ENCODE measurements at places on chromosomes 5 and 9.

GRCh38 chr5:159049844-159050315 lies 49.8 kb downstream of the EBF1 start:
- no peak for DNase-seq

DNA sequence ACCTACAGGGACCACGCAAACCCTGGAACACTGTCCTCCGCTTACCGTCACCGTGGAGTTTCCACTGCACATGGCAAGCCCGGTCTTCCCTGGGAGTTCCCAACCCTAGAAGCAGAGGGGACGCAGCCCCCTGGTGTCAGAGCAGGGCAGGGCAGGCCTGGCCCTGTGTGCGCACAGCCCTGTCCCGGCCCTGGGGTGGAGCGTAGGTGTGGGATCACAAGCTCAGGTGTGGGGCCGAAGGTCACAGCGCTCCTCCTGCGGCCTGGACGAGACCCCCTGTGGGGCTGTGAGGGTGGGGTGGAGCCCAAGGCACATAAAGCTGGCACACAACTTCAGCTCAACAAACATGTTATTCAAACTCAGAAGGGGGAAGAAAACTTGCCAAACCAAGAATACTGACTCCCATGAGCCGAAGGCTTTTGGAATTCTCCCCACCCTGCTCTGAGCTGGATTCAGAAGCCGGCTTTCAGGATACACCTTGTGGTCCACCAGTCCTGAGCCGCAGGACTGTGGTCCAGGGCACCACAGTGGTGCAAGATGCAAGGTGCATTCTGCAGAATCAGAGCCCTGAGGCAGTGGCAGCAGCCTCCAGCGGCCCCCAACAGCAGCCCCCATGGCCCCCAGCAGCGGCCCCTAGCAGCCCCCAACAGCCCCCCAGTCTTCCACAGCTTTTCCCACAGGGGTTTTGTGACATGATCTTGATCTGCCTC lies 11.8 kb upstream of the EXOC3 start:
- DNase-seq = peak; percentile 24

DNA sequence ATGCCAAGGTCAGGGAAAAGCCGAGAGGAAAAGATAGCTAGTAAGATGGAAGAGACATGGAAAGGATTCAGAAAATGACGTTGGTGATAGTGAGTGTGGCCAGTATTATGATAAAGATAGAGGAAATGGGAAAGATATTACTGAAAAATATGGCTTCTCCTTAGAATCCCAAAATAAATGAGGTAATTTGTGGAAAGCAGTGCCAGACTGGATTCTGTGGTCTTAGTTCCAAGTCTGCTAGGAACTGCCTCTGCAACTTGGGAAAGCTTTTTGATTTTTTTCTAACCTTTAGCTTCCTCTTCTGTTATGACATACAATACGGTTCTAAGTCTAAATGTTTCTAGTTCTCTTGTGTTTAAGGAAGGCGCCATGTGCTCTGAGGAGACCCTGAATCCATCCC lies 54.2 kb downstream of the GRIA1 start:
- DNase-seq = no peak

DNA sequence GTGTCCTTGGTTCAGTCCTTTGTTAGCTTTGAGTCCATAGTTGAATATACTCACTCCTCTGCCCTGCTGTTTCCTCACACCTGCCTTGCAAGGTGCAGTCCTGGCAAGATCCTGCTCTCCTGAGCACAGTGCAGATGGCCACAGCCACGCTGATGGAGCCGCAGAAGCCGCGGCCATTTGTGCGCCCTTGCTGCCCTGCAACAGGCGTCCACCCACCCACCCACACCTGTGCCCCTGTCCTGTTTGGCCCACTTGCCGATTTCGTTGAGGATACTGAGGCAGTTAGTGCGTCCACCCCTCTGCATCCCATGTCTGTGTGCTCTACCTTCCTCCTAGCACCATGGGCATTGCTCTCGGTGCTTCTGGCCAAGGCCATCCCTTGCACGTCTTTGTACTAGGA lies 51.1 kb upstream of the LRRTM2 start:
- DNase-seq = no peak

GRCh38 chr9:105836936-105837660 lies 142.8 kb downstream of the TMEM38B start:
- DNase-seq = no peak

DNA sequence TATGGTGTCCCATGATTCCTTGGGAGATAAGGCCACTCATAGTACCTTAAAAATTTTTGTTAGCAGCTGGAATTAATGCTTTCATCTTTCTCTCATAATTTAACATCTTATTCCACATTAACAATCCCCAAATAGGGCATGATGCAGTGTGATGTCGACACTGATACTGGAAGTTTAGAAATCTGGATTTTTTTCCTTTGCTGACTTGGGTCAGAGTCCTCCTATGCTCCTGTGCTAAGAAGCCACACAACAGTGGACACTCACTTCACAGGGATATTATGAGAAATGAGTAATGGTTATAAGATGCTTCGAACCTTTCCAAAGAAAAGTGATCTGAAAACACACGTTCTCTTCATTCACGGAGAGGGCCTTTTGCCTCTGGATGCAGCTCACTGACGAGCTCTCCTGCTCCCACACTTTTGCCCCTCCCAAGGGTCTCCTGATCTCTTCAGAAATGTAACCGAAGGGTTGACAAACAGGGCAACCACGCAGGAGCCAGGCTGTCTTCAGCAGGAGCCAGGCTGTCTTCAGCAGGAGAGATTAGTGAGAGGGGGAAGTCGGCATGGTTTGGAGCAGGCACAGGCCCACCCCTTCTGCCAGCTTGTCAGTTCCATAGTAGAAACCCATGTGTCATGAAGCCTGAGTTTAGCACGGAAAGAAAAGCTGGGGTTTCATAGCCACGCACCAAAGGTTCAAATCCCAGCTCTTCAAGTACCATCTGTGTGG lies 247.8 kb downstream of the AOPEP start:
- DNase-seq = no peak

DNA sequence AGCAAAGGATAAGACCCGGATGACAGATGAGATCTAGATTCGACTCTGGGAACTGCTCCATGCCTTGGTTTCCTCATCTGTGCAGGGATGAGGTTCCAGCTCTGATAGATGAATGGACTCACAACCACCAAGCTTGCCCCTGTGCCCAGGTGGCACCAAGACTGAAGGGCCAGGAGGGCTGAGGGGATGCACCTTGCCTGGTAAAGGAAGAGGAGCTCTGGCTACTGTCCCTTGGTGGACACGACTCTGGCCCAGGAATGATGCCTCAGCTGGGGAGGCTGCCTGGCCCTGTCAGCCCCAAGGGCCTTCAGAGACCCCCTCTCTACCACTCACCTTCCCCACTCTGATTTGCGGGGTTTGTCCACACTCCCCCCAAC lies 24.9 kb upstream of the ANXA6 start:
- DNase-seq = no peak

- no peak for DNase-seq
These were observed 157.6 kb downstream of the CD180 start for GRCh38 chr5:67038817-67039603.

GRCh38 chr5:178123966-178124925 lies 6.6 kb upstream of the RMND5B start:
- no peak for DNase-seq

DNA sequence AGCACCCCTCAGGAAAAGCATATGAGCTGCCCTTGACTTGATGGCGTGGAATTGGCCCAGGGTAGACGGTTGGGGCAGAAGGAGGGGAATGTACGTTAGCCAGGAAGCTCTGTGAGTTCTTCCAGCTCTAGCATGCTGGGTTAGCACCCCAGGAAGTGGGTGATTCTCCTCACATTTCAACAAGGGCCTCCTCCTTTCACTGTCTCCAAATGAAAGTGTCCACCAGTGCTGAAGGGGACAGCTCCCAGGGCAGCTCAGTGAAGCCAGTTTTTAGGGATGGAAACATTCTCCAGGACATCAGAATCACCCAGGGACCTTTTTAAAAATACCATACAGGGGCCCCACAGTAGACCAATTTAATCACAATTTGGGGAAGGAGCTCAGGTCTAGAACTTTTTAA lies 17.2 kb upstream of the AFAP1L1 start:
- DNase-seq = no peak

GRCh38 chr9:105319202-105319813 lies 74.9 kb downstream of the SLC44A1 start:
- no peak for DNase-seq

GRCh38 chr9:16358751-16359150 lies 511.7 kb downstream of the BNC2 start:
- DNase-seq = no peak

DNA sequence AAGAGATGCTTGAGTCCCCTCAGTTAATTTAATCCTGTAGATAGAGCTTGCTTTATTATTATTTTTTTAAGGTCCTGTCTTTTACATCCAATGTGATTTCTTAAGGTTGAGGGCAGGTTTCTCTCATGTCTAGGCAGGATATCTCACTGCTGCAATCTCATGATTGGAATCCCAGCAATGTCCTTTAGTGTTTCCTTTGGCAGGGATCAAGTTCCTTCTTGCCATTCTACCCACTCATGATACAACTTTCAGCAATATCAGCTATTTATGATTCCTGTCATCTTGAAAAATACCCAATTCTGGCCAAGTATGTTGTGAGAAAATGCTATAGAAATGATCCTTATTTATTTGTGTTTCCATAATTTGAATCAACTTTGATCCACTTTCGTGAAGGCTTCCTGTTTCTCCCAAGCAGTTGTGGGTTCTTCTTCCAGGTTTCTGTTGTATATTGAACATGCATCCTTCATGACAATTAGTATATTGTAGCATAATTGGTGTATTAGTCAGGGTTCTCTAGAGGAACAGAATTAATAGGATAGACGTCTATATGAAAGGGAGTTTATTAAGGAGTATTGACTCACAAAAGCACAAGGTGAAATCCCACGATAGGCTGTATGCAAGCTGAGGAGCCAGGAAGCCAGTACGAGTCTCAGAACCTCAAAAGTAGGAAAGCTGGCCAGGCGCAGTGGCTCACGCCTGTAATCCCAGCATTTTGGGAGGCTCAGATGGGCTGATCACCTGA lies 18.4 kb upstream of the VPS13A start:
- no peak for DNase-seq

DNA sequence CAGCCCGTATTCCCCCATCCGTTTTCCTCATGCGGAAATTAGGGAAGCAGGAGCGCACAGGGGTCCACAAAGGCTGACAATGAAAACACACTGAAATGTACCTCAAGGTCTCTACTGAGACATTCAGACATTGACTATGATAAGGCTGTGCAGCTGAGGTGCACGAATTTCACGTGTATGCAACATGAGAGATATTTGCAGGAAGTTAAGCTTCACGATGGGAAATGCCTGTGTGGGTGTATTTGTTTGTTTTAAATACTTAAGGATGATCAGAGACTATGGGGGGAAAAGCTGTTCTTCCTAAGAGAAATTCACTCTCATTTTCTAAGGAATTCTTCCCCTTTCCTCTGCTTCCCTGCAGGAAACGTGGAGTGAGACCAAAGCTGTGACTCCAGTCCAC lies 2.6 kb upstream of the SPATA31E1 start:
- no peak for DNase-seq

DNA sequence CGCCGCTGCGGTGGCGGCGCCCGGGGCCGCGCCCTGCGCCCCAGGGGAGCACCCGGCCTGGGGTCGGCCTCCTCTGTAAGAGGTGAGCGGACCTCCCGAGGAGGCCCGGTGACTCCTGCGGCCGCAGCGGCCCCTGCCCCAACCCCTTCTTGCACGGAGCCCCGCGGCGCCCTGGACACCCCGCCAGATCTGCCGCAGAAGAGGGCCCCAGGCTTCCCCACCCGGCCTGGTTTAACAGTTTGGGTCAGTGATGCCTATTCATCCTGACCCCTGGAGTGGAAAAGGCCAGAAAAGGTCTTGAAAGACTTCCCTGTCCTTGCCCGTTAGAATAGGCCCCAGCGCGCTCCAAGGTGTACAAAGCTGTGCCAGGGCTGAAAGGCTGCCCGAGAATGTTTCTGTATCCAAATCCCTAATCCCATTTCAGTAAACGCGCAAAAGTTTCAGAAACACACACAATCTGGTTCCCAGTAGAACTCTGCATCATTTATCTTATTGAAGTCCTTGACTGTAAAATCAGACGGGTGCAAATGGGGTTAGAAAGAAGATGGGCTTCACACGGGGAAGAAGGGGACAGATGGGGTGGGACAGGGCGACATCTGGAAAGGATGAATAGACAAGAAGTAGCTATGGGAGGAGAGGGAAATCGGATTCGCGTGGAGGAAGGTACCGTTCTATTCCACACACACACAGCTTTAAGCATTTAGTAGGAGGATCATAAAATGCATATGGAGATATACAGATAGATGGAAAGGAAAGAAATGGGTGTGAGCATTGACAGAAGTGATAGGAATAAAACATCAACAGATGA lies 1.1 kb upstream of the SSBP2 start:
- no peak for DNase-seq

GRCh38 chr9:32403567-32404260 lies 19.3 kb downstream of the ACO1 start:
- DNase-seq = no peak
